ENCODE measurements at places on chromosomes 13 and 19.
A peak's percentile ranks its signal among the peaks of the same experiment; 100 is the strongest.

GRCh38 chr19:7213628-7214323 is 80.4 kb downstream of the INSR start:
- DNase-seq: no peak

- DNase-seq: peak; percentile 55
These were observed 87.7 kb downstream of the DOCK9 start for GRCh38 chr13:98890186-98890585.

DNA sequence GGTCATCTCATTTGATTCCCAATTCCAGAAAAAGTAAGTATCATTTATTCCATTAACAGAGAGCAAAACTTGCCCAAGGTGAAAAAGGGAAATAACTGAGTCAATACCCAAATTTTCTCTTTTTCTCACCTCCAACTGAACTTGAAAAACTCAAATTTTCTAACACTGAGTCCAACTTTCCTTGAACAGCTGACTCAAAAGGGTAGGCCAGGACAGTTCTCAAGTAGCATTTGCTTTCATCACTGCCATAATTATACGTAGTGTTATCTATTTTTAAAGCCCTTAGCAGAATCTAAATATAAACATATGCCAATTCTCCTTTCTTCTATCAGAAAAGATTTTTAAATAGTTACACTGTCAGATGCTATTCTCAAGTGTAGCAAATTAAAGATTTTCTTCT is 3.5 kb downstream of the N4BP2L2 start:
- DNase-seq: no peak

GRCh38 chr19:16541526-16542044 is 652 bp downstream of the CHERP start:
- DNase-seq: no peak

- no peak for DNase-seq
These were observed 245.4 kb downstream of the SHISA2 start for GRCh38 chr13:25806264-25806974.

DNA sequence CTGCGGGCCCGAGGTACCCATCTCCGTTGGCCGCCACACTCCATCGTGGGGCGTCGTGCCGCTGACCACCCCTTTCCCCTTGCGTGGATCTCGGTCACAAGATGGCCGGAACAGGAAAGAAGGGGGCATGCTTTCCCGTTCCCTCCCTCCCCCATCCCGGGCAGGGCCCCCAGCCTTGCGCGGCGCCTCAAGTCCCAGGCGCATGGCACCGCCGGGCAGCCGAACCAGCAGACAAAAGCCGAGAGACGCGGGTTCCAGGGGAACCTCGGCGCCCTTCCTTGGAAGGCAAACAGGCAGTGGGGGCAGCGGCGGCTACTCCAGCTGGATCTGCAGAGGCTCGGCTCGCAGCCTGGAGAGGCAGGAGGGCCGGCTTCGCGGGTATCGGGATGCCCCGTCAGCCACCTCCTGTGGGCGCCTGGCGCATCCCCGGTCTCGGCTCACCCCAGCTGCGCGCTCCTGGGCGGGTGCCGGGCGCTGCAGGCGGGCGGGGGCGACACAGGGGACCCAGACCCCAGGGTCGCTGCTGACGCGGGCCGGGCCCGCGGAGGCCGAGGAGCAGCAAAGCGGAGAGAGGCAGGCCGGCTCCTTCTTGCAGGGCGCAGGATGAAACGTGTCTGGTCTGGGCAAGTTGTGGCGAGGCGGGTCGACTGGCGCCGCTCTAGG is 439 bp downstream of the DZIP1 start:
- DNase-seq: no peak

GRCh38 chr13:76596216-76596615 is 290.0 kb downstream of the KCTD12 start:
- DNase-seq: no peak

DNA sequence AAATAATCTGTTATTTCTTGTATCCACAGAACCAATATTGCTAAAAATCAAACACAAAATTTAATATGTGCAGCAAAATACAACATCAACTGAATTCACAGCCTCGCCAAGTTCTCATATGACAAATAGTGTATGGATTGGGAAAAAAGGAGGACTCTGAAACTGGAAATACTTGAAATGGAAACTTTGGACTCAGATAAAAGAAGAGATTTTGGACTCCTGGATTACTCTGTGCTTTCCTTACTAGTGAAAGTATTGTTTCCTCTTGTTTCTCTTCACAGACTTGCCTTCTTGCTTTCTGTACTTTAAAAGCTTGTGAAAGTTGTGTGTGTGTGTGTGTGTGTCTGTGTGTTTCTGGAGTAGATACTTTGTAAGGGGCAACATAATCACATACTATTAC is 1596.3 kb downstream of the PCDH9 start:
- no peak for DNase-seq

- DNase-seq: no peak
These were observed 12.1 kb downstream of the CSNK1G2 start for GRCh38 chr19:1953037-1953436.

DNA sequence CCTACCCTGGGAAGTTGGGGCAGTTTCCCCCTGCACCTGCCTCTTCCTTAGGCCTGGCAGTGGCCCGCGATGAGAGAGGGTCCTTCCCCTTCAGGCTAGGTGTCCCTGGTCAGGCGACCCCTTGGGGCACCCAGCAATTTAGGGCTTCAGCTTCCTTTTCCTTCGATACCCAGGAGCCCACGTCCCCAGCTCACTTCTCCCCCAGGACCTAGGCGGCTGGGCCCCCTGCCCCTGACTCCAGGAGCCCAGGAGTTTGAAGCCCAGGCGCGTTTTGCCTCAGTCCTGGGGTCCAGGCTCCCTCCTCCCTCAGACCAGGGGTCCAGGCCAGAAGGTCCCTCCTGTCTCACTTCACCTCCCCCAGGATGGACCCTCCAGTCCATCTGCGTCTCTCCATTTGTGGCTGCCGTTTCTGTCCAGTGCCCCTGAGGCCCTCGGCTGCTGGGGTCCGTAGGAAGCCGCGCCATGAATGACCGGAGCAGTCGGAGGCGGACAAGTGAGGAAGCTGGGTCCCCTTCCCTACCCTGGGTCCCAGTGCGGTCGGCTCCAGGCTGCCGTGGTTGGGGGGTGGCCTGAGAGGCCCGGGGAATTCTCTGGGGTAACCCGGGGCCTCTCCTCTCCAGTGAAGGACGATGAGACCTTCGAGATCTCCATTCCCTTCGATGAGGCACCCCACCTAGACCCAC is 714 bp downstream of the CCDC106 start:
- no peak for DNase-seq

DNA sequence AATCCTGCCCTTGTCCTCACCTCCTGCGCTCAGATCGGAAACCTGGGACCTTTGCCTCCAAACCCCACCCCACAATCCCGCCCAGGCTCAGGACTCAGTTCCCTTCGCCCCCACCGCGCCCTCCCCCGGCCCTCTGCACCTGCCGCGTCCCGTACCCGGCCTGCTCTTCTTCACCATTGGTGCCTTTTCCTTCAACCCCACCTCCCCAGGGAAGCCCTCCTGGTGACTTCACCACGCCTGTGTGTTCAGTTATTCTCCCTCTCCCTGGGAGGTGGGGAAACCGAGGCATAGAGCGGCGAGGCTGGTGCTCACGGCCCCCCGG is 19.3 kb upstream of the TCF3 start:
- DNase-seq: no peak

DNA sequence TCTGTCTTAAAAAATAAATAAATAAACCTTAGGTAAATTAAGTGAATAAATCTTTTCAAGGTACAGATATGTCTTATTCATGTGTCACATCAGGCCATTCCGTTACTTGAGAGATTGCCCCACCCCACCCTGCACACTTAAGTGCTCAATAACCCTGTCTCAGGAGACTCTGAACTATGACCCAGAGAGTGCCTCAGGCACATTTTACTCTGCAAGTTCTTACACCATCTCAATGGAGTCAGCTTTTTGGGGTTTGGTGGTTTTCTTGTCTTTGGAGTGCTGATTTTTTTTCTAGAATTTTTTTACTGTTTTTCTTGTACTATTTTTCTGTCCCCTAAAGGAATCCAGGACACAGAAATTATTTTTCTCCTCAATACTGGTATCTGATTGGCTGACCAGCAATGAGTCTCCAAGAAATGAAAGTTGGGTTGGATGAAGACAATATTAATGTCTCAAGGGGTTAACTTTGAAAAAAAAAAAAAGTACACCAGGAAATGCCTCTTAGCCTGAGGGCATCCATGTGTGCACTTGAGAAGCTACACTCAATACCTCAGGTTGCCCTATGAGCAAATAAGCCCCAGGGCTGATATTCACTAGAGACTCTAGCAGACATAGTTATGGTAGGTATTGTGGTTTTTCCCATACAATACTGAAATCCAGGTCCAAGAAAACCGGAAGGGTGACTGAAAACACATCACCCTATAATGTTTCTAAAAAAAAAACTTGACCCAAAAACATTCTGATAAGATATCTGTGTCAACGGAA is 114.6 kb upstream of the ZNF91 start:
- DNase-seq: no peak

- DNase-seq: no peak
These were observed 1876.1 kb upstream of the PCDH20 start for GRCh38 chr13:63291701-63292100.

- DNase-seq: no peak
These were observed 1462.4 kb downstream of the EFNB2 start for GRCh38 chr13:105073041-105073440.

DNA sequence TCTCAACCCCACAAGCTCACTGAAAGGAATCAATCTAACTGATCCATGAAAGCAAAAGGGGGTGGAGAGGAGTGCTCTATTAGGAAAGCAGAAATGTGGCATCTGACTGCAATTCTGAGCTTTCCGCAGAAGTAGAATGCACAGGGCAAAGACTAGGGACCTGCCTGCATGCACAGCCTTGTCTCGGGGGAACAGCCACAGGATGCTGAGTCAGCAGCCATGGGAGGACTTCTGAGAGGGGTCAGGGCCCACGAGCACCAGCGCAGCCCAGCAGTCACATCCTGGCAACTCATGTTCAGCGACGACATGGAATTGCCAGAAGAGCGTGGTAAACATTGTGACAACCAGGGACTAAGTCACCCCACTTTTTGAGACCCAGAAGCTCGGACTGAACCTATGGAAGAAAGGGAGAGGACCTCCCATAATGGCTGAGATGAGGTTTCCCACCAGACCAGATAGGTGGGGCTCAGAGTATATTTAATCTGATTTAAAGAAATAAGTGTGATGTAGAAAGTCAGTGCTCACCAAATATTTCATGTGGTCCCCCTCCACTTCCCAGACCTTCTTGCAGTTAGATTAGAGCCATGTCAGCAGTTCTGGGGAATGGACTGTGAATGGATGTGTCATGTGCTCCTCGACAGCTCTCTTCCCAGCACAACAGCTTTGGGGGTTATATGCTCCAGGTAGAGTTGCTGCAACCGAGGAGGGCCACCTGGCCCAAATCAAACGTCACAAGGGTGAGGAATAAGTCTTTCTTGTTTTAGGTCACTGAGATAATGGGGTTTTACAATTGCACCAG is 32.6 kb downstream of the STOML3 start:
- DNase-seq: no peak

DNA sequence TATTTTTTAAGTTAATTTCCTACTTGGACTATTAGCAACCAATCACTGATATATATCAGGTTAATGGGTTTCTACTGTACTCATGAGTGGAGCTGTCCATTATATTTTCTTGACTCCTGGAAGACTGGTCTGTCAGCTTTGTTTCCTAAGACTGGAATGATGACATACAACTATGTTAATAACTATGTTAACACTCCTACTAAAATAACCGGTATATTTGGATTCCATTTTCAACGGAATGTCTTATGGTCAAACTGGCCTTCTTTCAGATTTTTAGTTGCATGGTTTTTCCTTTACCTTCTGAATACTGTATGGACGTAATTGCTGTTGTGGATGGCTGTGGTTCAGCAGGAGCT is 45.8 kb upstream of the GPI start:
- DNase-seq: no peak

DNA sequence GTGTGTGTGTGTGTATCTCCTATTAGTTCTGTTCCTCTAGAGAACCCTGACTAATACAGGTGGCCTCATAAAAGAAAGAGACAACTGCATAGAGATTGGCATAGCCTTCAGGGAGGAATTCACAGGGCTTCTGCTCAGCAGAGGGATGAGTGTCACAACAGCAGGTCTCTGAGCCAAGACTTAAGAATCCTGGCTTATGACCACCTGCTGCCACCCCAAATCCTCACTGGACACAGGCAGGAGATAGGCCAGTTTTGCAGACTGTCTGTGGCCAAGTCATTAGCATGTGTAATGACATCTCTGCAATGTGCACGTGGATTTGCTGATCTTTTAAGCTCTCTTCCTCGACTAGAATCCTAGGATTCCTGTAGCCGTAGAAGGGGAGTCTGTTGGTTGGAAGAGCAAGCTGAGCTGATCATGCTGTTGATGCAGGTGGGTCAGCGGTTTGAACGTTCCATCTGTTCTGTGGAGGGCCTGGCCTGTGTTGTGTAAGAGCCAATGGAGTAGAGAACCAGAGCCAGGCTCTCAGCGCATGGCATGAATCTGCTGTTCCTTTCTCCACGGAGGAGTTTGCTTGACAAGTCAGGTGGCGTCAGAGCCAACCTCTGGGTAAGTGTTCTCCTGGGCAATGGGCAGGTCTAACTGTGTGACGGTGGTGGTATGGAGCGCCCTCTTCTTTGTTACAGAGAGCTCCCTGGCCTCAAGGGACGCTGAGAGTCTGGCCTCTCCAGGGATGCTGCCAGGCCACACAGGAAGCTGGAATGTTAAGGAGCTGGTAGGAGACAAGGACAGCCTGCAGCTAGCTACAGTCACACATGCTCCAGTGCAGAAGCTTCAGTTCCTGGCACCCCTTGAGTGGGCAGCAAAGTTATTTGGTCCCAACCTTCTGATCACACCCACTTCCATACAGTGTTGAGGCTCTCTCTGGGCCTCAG is 503.1 kb downstream of the FOXO1 start:
- DNase-seq: no peak

- DNase-seq: no peak
These were observed 559 bp upstream of the RPL21 start for GRCh38 chr13:27250833-27251165.

DNA sequence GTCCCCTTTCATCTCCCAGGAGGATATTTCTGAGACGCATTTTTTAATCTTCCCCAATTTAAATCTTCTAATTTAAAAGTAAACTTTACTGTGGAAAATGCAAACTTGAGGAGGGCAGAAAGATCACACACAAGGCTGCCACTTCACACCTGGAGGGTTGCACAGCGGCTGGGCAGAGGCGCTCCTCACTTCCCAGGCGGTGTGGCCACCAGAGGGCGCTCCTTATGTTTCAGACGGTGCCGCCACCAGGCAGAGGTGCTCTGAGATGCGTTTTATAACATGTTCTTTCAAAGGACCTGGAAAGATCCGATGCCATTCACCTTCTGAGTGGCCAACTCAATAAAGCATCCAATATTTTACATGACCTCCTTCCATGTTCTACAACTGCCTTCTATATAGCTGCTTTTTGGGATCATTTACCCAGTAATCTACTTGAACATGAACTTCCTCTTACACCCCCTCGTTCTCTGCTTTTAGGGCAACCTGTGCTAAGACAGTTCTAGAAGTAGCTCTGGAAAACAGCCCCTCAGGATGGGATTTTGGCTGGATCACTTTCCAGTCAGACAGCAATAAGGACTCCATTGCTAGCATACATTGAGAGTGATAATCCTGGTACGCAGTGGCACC is 14.8 kb upstream of the MTUS2 start:
- no peak for DNase-seq
